Kasumi-1 (cell line): ENCODE measurements at places on chromosomes 11 and 22.

GRCh38 chr11:132058211-132058772, 687.9 kb downstream of the NTM start:
- peak; percentile 35 for DNase-seq

GRCh38 chr11:22317656-22318055, 20.5 kb upstream of the SLC17A6 start:
- no peak for DNase-seq

GRCh38 chr11:113505541-113506375, 30.6 kb upstream of the DRD2 start:
- no peak for DNase-seq

DNA sequence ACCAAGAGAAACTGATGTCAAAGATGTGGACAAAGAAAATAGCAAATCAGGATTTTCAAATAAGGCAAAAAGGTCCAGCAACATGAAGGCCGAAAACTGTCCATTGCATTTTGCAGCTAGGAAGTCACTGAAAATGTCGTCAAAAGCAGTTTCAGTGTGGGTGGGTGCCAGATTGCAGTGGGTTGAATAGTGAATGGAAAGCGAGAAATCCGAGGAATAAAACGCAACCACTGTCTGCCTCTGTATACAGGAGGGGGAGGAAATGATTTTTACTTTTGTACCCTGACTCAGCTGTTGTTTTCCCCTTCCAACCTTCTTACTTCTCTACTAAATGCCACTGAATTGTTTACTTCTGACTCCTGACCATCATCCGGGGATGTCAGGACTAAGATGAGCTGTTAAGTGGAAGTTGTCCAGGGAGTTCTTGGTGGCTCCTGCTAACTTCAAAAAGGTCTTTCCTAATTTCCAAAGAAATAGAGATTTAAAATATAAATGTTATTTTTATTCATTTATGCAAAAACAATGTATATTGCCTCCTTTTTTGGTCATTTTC, 64.9 kb upstream of the BIRC3 start:
- DNase-seq: no peak

- DNase-seq: peak; percentile 79
Measured at GRCh38 chr11:13343931-13344717, 66.5 kb downstream of the BMAL1 start.
